ENCODE measurements at places on chromosomes 7 and 10.
A peak's percentile ranks its signal among the peaks of the same experiment; 100 is the strongest.

DNA sequence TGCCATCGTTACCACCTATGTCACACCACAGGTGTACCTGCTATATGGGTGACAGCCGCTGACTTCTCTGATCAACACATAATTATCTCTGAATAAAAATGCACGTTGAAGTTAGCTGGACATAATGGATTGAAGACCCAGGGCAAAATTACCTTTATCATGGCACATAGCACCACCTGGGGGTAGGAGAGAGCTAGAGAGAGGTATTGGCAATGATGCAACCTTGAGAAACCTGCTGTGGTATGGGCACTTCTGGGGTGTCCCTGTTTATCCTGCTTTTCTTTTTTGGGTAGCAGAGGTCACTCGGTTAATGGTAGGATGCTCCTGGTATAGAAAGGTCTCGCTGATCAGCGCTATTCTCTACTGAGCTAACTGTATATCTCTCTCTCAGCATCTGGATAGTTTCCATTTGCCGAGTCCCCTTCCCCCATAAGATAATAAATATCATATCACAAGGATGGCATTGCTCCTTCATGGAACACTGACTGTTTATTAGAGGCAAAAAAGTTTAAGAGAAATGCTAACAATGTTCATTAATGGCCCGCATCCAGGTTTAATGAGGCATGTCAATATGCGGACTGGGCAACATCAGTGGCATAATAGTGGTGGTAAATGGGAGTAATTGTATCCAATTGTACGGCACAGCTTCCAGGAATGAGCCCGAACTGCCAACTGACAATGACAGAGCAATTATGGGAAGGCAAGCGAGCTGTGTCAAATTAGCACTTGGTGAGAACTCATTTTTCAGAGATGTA is 323.1 kb downstream of the TFEC start:
- no peak for DNase-seq

GRCh38 chr7:5997210-5997808 is 11.5 kb downstream of the PMS2 start:
- peak; percentile 62 for DNase-seq

GRCh38 chr7:88465600-88465999 is 158.9 kb upstream of the STEAP4 start:
- no peak for DNase-seq

DNA sequence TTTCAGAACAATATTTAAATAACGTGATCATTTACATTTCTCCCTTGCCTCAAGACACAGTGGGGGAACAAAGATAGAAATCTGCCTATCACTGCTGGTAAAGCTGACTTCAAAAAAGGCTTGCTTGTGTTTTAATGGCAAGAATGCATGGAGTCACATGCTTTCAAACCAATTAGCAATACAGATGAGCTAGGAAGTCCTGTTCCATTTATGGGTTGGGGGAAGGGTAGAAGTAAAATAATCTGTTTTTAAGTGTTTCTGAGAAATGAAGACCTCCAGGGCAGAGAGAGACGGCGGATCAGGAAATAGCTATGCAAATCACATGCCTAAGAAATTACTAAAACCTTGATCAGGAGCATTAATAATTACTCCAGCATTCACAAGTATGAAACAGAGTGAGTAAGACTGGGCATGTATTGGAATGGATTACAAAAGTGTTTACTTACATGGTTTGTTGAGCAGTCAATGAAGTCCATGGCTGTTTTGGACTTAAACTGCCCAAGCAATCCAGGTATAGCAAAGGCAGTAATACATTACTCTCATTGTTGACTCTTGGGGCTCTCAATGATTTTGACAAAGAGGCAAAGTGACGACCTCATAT is 142.0 kb downstream of the ARID5B start:
- DNase-seq = no peak

- DNase-seq = no peak
Observed at GRCh38 chr10:28365840-28366239, 63.0 kb upstream of the MPP7 start.

DNA sequence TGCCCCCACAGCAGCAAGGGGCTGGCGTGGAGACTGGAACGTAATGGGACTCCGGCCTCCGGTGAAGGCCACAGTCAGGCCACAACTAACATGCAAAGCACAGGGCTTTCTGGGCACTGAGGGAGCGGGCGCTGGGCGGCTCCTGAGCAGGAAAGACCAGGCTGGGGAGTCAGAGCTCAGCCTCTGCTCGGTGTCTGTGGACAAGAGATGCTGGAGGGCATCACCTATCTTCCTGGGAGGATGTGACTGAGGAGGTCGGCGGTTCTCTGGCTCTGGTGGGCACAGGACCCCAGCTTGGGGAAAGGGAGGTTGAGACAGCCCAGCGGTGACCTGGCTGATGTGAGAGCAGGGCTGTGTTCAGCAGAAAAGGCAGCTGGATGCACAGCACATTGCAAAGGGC is 11.7 kb downstream of the CNPY1 start:
- DNase-seq = no peak
